ENCODE measurements at places on chromosomes 4 and X.

DNA sequence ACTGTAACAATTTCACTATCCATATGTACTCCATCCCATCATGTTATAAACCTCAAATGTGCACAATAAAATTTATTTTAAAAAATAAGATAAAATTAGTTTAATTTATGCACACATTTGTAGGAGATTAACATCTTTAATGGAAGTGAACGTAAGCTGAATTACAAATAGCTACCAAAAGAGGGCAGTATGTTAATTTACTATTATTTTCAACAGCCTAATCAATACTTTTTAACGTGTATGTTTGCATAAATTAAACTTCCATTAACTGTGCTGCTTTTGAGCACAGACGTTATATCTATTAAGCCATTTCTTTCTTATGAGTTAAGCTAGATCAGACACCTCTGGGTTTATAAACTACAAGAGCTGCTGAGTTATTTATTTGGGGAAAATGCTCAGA, 56.5 kb upstream of the PHKA2 start:
- DNase-seq, result no peak

GRCh38 chr4:40886931-40887763, 137.4 kb downstream of the NSUN7 start:
- no peak for DNase-seq

- no peak for DNase-seq
Measured at GRCh38 chrX:50827996-50828395, 14.0 kb upstream of the SHROOM4 start.

- no peak for DNase-seq
Measured at GRCh38 chrX:150196285-150196684, 166.8 kb upstream of the MAMLD1 start.

DNA sequence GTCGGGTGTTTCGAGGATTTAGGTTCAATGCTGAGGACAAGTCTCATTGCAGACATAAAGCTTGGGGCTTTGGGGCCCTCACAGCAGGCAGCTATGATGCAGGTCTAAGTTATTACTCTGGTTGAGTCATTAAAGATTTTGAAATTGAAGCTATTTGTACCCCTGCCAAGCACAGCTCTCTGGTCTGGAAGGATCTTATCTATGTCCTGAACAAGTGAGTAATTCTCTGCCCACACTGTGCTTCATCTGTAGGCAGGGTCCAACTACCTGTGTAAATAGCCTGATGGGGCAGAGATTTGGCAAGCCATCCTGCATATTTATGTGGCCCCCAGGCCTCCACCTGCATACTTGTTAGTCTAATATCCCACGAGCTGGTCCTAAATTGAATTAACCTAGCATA, 41.4 kb upstream of the MAGEA4 start:
- no peak for DNase-seq

GRCh38 chr4:68797618-68798017, 18.2 kb upstream of the UGT2B10 start:
- DNase-seq, result no peak

- DNase-seq, result no peak
Measured at GRCh38 chr4:128358231-128358912, 70.8 kb upstream of the PGRMC2 start.

GRCh38 chr4:38570647-38571276, 93.2 kb upstream of the KLF3 start:
- no peak for DNase-seq

DNA sequence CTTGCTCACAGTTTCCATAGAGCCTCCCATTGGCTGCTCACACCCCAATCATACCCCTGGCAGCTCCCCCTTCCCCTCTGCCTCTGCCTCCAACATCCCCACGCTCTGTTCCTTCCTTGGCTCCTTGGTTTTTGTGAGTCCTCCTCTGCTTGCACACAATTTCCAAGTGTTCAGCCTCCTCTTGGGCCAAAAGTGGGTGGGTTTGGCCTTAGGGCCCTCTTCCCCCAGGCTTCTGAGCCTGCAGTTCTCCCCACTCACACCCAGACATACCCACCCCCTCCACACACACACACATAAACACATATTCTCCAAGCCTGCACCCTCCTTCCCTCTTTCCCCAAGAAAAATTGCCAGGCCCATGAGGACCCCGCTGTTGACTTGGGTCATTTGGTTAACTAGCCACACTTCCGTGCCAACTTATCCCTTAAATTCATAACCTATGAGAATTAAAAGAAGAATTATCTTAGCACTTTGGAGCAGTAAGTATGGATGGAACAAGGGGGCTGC, 4.5 kb downstream of the APLN start:
- no peak for DNase-seq

DNA sequence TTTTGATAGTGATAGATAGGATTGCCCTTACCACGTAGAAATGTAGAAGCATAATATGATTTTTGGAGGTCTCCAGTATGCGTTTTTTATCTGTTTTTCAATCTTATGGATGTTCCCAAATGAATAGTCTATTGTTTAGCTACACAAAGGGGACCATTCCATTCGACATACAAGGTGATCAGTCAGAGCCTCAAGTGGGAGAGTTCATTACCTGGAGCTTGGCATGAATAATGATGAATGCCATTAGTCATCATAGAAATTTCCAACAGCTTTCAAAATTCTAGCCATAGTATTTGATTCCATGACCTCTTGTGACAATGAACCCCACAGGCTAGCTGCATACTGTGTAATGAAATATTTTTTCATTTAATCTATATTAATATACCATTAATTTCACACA, 123.6 kb downstream of the PDHA2 start:
- DNase-seq, result no peak

GRCh38 chrX:130836447-130836846, 66.6 kb downstream of the ENOX2 start:
- no peak for DNase-seq

GRCh38 chr4:6052679-6053078, 34.4 kb upstream of the C4orf50 start:
- no peak for DNase-seq

DNA sequence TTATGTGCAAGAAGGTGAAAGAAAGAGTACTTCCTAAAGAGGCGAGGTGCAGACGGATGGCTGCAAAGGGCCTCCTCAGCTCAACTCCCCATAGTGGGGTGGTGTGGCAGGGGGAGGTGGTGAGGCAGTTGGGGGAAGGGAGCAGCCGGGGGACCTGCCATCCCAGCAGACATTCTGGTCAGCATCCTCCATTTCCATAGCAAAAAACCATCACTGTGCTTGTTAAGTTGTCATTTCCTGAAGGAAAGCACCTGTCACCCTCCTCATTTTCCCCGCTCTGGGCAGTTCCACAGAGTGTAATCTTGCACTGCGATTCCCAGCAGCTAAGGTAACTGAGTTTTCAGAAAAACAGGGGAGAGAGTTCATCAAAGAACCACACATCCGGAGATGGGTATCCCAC, 51.5 kb downstream of the TSPAN5 start:
- DNase-seq, result no peak

DNA sequence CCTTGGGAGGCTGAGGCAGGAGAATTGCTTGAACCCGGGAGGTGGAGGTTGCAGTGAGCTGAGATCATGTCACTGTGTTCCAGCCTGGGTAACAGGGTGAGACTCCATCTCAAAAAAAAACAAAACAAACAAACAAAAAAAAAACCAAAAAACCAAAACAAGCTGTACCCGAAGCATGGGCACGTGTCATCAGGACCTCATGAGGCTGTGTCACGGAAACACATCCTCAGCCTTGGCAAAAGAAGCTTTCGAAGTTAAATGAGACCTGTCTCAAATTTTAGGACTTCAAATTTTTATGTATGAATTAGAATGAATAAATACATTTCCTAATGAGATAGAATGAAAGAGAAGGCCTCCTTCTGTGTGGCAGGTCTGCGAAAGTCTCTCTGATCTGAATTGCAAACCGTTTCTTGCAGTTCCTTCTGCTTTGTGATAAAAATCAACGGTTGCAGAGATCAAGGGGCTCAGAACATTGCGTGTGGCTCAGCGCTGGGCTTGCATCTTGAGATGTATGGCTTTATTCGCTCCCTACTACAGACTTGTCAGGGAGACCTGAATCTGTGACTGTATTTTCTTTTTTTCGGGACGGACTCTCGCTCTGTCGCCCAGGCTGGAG, 19.5 kb upstream of the CRLF2 start:
- DNase-seq, result no peak

- DNase-seq, result no peak
Measured at GRCh38 chr4:145153181-145153903, 27.0 kb downstream of the OTUD4 start.

GRCh38 chr4:140358281-140358680, 15.2 kb upstream of the SCOC start:
- DNase-seq, result no peak

- DNase-seq, result no peak
Measured at GRCh38 chr4:80812145-80812544, 218.4 kb upstream of the BMP3 start.

DNA sequence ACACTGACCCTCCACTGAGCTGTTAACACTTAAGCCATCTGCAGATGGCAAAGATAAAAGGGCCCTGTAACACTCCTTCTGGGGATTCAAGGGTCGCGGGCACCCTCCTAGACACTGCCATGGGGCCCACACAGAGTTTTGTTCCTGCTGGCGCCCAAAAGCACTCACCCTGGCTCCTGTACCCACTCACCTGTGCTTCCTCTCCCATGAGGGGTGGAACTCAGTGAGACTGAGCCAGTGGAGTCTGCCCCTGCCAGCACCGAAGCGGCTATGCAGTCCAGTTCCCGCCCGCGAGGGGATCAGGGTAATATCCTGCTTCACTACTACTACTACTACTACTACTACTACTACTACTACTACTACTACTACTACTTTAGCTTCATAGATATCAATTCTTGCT, 312.1 kb upstream of the FTHL17 start:
- DNase-seq, result no peak

DNA sequence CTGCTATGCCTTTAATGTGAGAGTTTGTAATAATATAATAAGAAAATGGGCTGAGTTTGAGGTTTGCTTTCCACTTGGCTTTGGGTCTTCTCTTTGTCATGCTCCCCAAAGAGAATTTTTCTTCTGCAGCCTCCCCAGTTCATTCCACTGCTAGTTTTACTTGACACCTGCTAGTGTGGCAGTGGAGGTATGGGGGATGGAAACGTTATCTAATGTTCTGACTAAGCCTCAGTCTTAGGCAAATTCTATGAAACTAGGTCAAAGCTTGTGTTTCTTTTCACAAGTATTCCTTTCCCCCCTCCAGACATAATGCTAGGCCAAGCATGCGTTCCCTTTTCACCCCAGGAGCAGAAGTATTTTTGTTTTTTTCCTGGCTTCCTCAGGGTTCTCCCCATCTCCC, 67.5 kb downstream of the PPP1R2C start:
- no peak for DNase-seq

DNA sequence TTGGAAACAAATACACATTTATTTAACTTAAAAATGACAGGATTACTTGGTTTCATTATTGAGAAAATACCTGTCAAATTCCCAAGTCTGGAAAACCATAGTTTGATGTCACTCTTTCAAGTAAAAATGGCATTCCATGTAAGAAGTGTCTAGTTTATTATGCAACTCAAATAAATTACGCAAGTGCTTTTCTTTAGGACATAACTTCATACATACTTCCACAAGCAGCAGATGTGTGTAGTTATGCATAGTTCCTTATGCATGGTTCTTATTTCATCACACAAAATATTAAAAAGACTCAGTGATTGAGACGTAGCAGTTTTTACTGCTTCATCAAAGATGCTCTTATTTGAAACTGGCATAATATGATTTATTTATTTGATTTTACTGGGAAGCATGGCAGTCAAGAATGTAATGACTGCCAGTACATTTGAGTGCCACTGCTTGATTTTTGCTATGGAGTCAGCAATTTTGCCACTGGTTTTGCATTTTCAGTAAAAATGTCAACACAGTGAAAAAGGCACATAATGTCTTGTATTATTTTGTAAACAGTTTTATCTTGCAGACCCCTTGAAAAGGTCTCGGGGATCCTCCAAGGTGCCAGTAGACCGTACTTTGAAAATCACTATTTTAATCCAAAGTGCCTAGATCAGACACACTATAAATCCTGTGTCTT, 62.1 kb downstream of the CLCN3 start:
- no peak for DNase-seq

GRCh38 chr4:17701882-17702281, 79.5 kb downstream of the FAM184B start:
- no peak for DNase-seq

- no peak for DNase-seq
Measured at GRCh38 chr4:39521253-39521919, 5.9 kb downstream of the UGDH start.

Measured in stimulated activated CD8-positive, alpha-beta memory T cell treated with anti-CD3 and anti-CD28 coated beads, Interleukin-2, amount 100 ng/mL, for 1 hour (primary cell).